ENCODE measurements at places on chromosomes 3 and 15.

- DNase-seq: no peak
These were observed 263.4 kb downstream of the TLE3 start for GRCh38 chr15:69834267-69834666.

GRCh38 chr3:126494204-126494969, 18.7 kb upstream of the ZXDC start:
- no peak for DNase-seq

- peak; percentile 85 for DNase-seq
These were observed 271.5 kb downstream of the SATB1 start for GRCh38 chr3:18153571-18154173.

- no peak for DNase-seq
These were observed 72.8 kb upstream of the THSD4 start for GRCh38 chr15:71042356-71042922.

GRCh38 chr15:60076582-60077276, 72.6 kb downstream of the FOXB1 start:
- DNase-seq: no peak

DNA sequence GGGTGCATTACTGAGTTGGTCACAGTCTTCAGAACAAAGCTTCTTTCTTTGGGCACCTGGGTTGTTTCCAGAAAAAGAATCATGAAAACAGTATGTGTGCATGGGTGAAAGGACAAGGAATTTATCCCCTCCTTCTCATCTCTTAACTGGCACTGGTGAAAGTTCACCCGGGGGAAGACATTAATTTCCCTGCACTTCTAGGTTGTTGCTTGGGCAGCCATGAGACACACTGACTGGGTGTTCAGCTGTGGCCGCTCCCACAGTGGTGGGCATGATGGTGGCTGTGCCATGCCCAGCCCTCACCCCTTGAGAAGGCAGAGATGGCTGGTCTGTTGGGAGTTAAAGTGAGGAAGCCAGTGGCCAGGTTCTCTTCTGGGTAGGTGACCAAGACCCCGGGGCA, 16.6 kb upstream of the KY start:
- no peak for DNase-seq

GRCh38 chr15:94346282-94346681, 114.9 kb downstream of the MCTP2 start:
- DNase-seq: no peak

- DNase-seq: no peak
These were observed 11.9 kb upstream of the SEMA6D start for GRCh38 chr15:47705281-47705997.

GRCh38 chr3:197242784-197243432, 55.5 kb downstream of the DLG1 start:
- DNase-seq: peak; percentile 52

DNA sequence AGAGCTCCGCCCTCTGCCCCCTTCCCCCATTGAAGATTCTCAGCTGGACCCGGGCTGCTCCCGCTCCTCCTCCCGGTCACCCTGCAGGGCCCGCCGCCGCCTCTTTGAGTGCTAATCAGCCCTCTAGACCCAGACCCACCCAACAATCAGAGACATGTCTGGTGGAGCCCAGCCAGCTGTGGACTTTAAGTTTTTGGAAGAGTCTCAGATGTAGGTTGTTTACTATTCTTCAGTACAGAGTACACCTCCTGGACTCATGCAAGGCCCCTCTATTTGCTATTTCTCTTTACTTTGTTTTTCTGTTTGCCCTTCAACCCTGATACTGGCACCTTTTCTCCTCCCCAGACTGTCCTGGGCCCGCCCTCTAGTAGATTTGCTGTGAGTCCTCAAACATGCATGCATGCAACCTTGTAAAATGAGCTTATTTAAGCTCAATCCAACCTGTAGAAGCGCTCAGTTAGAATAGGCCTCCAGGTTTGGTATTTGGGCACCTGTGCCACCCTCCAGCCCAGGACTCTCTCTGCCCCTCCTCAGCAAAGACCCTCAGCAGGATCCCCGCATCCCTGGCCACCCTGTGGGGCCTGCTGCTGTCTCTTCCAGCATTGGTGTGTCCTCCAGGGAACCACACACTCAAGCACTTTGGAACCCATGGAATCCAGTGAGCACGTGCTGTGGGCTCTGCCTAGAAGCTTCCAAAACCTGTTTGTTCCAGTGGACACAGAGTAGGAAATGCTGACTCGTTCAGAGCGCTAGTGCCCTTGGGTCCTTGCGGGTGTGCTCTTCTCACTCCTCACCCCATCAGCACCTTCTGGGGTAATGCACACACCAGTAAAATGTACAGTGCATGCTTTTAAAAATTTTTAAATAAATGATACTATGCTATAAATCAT, 4.6 kb downstream of the PRR23E start:
- DNase-seq: no peak

- no peak for DNase-seq
These were observed 25.5 kb upstream of the CP start for GRCh38 chr3:149247008-149247710.

- DNase-seq: no peak
These were observed 91.9 kb downstream of the PCSK6 start for GRCh38 chr15:101397521-101398003.

DNA sequence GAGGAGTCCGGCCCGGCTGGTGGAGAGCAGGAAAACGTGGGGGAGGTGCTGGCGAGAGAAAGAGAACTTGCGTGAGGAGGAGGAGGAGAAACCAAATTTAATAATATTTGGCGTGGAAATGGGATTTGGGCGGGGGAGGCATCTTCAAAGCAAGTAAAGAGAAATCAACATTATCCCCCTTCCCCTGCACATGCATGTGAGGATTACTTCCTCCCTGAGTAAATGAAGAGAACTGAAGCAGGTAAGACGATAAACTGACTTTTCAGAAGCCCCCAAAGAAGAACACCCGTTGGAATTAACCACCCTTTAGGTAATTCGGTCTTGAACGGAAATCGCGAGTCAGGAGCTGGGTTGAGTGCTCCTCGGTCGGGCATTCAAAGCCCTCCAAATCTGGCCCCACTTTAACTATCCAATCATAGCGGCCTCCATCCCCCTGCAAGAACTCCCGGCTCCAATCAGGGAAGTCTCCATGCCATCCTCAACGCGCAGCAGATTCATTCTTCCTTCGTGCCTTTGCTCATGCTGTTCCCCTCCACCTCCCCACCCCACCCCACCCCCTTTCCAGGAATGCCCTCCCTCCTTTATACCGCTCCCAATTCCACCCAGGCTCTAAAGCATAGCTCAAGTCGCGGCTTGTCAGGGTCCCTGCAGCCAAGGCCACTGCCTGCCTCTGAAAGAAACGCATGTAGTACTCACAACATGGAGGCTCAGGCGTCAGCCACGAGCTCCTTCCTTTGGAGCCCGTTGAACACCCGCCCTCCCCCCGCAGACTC, 545 bp upstream of the RFX7 start:
- DNase-seq: peak; percentile 81

DNA sequence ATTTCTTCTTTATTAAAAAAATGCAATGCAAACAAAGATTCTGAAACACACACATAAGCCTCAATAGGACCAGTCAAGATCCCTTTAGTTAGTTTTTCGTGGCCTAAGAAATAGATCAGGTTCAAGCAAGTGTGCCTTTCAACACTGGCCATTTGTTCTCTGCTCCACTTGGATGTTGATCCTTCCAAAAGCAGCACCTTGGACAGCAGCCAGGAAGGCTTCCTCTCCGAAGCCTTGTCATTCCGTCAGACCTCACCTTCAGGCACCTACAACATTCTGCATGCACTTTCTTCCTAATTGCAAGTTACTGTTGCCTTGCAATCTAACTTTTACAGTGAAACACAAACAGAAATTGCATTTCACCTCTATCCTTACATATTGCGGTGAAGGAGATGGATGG, 155.9 kb upstream of the FEZF2 start:
- no peak for DNase-seq

DNA sequence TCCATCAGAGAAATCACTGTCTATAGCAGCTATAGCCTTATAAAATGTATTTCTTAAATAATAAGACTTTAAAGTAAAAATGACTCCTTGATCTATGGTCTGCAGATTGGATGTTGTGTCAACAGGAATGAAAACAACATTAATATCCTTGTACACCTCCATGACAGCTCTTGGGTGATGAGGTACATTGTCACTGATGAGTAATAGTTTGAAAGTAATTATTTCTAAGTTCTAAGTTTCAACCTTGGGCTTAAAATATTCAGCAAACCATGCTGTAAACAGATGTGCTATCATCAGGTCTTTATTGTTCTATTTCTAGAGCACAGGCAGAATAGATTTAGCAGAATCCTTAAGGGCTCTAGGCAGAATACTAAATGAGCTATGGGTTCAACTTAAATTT, 568.2 kb upstream of the BCHE start:
- no peak for DNase-seq

- DNase-seq: no peak
These were observed 55.4 kb downstream of the SPRED1 start for GRCh38 chr15:38307861-38308641.

DNA sequence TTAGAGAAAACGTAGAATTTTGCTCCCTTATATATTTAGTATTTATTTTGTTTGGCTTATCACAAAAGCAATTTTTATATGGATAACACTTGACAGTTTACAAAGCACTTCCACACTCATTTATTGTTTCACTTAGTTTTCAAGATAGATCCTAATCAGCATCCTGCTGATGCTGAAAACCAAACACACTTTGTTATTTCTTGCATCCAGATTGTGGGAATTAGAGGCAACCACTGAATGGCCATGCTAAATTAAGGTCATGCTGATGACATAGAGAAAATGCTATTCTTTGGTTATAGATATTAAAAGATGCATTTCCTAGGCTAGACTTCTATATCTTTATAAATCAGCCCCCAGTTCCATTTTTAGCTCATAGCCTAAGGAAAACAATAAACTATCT, 474.1 kb upstream of the KCNMB2 start:
- DNase-seq: no peak

- no peak for DNase-seq
These were observed 226.0 kb upstream of the CHRM5 start for GRCh38 chr15:33742306-33742705.

GRCh38 chr3:30775040-30775439, 119.4 kb downstream of the GADL1 start:
- DNase-seq: no peak

DNA sequence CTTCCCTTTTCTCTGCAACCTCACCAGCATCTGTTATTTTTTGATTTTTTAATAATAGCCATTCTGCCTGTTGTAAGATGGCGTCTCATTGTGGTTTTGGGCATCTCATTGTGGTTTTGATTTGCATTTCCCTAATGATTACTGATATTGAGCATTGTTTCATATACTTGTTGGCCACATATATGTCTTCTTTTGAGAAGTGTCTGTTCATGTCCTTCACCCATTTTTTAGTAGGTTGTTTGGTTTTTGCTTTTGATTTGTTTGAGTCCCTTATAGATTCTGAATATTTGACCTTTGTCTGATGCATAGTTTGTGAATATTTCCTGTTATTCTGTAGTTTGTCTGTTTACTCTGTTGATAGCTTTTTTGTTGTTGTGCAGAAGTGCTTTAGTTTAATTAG, 312.2 kb upstream of the TBC1D5 start:
- no peak for DNase-seq

DNA sequence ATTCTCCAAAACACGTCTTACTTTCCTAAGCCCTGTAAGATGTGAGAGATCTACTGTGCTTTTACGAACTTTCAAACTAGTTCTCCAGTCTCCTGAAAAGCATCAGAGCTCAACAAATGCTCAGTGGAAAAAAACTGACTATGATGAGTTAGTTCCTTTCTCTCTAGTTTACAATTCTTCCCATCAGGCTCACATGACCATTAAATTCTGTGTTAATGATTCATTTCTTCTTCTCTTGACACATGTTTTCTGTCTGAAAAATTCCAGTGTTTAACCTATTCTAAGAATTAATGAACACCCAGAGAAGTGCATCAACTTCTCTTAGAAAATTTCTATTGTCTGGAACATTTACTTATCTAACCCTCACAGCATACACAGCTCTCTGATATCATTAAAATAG, 844.3 kb downstream of the SI start:
- DNase-seq: peak; percentile 12

- no peak for DNase-seq
These were observed 341.5 kb downstream of the EPHB1 start for GRCh38 chr3:135136361-135137100.
